ENCODE measurements at places on chromosomes 16 and 17. TPM values are rescaled to one million over a fixed set of nuclear protein-coding genes. Genes with fewer than 3 reads are reported as not detected.

Gene ERAL1
- 34.6 TPM for total RNA-seq

Gene KCNJ12
- total RNA-seq, result 0.81 TPM

Gene RNF157
- total RNA-seq, result 0.41 TPM

Gene CCL11
- not detected for total RNA-seq

Gene MYLK3
- 0.14 TPM for total RNA-seq

Gene HASPIN
- not detected for total RNA-seq

Gene CIAPIN1
- total RNA-seq, result 18.1 TPM

Gene ARHGAP44
- 7.3 TPM for total RNA-seq

Gene KRTAP1-4
- total RNA-seq, result not detected

Gene PYCARD
- 19.2 TPM for total RNA-seq

Gene SOX9
- 3.6 TPM for total RNA-seq

Gene LGALS9B
- 1.7 TPM for total RNA-seq

Gene STAT5B
- total RNA-seq, result 95.2 TPM
